ENCODE measurements at places on chromosomes 7 and 10.

- DNase-seq: peak; percentile 79
These were observed 115.1 kb downstream of the CCNY start for GRCh38 chr10:35451151-35452016.

DNA sequence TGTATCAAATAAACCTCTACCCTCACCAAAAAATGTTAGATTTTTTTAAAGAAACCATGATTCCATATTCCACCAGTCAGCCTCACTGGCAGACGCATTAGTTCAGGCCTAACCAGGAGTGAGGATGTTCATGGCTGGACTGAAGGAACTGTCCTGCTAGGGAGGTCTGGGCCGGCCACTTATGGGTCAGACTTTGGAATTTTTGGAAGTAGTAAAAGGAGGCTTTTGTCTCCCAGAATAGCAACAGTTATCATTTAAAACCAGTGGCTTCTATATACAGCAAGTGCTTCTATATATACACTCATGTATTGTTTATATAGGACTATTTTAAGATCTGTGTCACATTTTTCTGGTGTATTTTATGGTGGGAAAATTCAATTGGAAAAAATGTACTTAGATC, 120.5 kb downstream of the CNNM2 start:
- DNase-seq: no peak

DNA sequence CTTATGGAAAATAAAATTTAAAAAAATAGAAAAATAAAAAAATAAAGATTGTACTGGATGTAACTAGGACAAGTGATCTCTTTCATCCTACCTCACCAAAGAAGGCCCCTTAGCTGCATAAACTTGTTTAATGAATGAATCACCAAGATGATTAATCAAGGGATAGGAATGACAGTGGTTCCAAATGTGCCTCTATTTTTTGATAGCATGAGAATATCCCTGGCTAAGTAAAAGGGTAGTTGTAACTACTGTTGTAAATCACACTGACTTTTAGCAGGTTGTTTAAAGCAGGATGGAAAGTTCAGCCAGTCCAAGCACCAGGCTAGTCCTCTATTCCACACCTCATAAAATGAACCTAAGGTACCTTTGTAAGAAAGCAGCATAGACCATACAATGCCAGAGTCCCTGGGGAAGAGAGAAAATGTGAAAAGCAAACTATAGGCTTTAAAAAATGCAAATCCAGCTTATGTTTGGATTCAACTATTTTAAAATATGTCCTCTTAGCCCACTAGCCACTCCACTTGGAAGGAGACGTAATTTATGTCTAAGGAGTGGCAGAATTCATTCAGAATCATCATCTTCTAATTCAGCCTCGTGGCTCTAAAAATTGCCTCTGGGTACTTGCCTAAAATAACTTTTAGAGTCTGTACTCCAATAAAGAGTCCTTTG, 126.8 kb downstream of the SKIDA1 start:
- no peak for DNase-seq

GRCh38 chr10:120402147-120402766, 54.8 kb upstream of the PLPP4 start:
- DNase-seq: no peak

- DNase-seq: no peak
These were observed 62.5 kb upstream of the CAPZA2 start for GRCh38 chr7:116799916-116800315.

Data from suppressor macrophage treated with lipopolysaccharide for 4 hours (primary cell).